ENCODE measurements at places on chromosomes 5 and 9.

DNA sequence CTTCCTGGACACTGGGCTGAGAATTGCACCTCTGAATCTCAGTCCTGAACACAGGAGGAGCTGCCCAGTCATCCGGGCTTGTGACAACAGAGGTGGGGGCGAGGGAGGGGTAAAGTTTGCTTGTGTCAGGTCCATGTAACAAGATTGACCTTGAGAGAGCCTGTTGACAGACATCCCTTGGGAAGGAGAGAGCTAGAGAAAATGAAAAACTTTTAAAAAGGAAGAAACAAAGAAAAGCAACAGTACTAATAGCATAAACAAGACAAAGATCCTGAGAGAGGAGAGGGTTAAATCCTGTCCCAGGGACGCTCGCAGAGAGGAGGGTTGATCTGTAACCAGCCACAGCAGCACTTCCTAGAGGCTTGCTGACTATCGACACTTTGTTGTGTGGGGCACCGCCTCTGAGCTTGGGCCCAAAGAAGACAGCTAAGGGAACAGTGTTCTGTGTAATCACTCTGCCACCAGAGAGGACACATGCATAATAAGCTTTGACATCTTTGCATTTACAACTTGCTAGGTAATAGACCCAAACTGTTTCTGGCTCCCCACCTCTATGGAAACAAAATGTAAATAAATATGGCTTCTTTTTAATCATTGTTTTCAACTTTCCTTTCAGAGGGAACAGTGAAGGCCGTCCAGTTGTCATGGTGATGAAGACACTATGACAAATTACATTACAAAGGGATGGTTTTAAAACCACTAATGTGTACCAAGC, 363.7 kb downstream of the CSNK1G3 start:
- no peak for DNase-seq

DNA sequence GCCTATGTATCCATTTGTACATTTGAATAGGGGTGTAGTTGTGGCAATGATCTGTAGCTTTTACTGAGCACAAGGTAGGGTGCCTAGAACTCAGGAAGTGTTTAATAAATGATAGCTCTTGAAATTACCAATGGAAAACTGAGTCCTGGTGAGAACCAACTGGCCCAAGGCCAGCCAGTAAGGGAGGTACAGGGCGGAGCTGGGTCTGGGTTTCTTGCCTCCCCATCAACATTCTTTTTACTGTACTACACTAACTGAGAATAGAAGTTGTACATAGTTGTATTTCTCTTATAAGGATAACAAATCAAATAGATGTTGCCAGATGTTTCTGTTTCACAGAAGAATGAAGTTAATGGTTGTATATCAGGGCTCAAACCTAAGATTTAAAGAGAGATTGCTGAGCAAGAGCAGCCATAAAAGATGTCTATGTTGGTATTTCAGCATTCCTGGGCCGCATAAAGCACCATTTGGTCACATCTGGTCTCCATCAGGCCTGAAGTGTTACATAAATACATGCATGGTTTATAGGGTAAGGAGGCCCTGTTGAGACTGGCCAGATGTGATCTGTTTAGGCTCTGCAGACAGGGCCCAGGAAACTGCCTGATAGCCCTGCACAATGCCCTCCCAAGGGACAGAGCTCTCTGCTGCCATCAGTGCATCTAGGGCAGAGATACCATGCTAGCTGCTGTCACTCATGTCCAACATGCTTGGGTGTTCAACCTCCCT, 210.5 kb downstream of the NXNL2 start:
- no peak for DNase-seq

GRCh38 chr5:143051244-143052058, 281.3 kb downstream of the ARHGAP26 start:
- no peak for DNase-seq

- DNase-seq, result no peak
Observed at GRCh38 chr9:36742264-36742663, 169.6 kb downstream of the MELK start.

DNA sequence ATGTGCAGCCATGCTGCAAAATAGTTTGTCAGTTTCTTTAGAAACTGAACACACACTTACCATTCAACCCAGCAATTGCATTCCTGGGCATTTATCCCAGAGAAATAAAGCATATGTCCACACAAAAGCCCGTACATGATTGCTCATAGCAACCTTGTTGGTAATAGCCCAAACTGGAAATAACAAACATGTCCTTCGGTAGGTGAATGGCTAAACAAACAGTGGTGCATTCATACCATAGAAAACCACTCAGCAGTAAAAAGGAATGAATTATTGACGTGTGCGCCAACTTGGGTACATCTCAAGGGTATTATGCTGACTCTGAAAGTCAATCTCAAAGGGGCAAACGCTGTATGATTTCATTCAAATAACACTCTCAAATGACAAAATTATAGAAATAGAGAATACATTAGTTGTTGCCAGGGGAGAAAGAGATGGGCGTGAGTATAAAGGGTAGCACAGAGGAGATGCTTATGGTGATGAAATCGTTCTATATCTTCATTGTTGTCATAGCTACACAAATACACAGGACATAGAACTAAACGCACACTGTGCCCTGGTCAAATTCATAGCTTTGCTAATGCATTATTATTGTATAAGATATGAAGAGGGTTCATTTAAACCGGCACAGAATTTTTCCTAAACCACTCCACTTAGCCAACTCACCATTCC, 58.2 kb downstream of the DRD1 start:
- DNase-seq, result no peak

DNA sequence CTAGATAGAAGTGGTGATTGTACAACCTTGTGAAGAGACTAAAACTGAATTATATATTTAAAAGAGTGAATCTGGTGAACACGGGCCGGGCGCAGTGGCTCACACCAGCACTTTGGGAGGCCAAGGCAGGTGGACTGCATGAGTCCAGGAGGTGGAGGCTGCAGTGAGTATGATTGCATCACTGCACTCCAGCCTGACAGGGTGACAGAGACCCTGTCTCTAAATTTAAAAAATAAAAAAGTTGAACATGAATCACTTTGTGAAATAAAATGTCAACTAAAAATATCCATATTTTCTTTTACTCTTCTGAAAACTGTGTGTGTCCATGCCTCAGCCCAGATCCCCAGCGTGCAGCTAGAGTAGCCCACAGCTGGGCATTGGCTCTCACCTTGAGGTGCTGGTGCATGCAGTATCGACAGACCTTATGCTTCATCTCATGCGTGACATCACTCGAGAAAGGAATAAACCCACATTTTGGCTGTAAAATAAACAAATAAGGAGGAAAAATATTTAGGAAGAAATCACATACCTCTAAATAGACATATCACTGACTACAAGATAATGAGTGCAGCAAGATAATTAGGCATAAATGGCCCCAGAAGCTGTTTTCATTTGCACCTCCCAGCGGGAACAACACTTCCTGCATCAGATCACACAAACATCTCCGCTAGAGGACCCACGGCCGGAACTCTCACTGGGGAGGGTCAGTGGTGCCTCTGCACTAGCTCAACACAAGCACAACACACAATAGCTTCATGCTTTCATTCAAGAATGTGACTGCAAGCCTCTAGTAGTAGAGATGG, 22.1 kb downstream of the IPPK start:
- DNase-seq, result no peak

DNA sequence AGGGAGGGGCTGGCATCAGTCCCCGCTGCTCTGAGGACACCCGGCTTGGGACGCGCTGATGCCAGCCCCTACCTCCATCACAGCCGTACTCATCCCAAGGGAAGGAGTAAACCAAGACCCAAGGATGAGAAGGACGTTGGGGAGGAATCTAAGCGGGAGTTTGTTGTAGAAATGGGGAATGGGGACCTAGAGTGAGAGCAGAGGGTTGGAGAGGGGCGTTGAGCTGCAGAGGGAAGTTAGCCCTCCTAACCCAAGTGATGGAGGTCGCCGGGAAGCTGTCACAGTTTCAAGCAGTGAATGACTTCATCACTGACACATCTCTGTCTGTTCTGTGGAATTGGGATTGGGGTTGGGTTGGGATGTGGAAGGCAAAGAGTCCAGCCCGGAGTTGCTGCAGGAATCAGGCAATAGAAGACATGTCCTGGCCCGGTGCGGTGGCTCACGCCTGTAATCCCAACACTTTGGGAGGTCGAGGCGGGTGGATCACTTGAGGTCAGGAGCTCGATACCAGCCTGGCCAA, 759 bp upstream of the SUSD1 start:
- DNase-seq, result no peak

DNA sequence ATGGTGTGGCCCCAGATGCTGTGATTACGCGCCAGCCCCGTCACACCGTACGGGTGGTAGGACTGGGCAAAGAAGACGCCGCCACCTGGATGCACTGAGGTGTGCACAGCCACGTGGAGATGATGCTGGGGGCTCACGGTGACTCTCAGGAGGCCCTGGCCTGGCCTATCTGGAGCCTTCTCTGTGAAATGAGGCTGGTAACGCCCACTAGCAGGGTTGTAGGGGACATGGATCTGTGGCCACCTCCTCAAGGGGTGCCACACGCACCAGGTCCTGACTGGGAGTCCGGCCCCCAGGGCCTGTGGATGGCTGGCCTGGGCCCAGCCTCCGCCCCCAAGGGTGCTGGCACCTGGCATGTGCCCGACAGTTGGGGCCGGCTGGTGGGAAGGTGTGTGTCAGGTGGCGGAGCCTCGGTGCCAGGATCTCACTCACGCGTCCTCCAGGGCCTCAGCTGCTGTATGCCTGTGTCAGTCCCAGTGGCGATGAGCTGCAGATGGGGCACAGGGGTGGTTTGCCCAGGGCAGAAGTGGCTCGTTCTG, 32.4 kb downstream of the NEK6 start:
- no peak for DNase-seq
